ENCODE measurements at places on chromosomes 6 and 20.

- no peak for DNase-seq
These were observed 11.3 kb upstream of the TFAP2A start for GRCh38 chr6:10425975-10426780.

GRCh38 chr20:58421497-58421850 lies 32.4 kb downstream of the VAPB start:
- DNase-seq: no peak

- no peak for DNase-seq
These were observed 6.6 kb downstream of the ZNF335 start for GRCh38 chr20:45965169-45966002.

DNA sequence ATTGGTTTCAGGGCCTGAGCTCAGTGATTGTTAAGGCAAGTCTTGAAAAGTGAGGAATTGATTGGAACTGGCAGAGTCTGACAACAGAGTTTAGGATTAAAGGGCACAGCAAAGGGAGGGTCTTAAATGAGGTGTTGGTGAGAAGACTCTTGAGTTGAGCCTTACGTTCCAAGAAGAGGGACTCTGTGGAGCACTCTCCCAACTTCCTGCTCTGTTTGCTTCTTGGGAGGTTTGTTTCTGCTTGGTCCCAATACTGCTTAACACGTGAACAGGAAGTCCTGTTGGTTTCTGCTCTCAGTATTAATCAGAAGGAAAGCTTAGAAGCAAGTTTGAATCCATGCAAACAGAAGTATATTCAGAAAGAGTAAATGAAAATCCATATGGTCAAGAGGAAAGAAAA lies 15.6 kb upstream of the SYNDIG1 start:
- no peak for DNase-seq

GRCh38 chr6:79250107-79250514 lies 15.6 kb upstream of the HMGN3 start:
- no peak for DNase-seq

DNA sequence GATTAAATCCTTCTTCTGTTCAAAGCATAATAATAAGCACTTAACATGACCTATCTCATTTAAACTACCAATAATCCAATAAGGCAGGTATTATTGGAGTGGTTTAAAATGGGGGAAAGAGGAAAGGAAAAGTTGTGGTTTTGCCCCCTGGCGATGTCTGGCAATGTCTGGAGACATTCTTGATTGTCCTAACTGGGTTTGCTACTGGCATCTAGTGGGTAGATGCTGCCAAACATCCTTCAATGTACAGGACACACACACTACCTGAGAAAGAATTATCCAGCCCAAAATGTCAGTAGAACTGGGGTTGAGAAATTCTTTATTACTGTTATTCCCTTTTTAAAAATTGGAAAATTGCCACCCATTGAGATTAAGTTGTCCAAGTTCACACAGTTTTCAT lies 25.2 kb upstream of the SRSF6 start:
- DNase-seq: no peak

DNA sequence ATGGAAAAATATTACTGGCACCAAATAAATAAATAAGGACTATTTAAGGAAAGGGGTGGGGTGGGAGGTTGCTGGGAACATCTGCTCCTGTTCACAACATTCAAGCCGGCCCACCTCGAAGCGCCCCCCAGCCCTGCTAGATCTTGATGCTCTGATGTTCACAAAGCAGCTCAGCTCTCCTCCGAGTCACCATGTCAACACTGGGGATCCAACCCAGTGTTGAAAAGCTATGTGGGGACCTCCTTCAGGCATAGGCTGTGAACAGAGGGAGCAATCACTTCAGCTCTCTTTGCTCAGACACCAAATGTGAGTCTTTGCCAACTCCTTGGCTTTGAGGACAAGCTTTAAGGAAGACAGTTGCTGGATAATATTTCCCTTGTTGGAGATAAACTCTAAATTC lies 176.8 kb upstream of the NT5E start:
- DNase-seq: no peak

- DNase-seq: no peak
These were observed 34.8 kb downstream of the TOP1 start for GRCh38 chr20:41063442-41063841.

- no peak for DNase-seq
These were observed 167.9 kb upstream of the MAN1A1 start for GRCh38 chr6:119517428-119517827.

DNA sequence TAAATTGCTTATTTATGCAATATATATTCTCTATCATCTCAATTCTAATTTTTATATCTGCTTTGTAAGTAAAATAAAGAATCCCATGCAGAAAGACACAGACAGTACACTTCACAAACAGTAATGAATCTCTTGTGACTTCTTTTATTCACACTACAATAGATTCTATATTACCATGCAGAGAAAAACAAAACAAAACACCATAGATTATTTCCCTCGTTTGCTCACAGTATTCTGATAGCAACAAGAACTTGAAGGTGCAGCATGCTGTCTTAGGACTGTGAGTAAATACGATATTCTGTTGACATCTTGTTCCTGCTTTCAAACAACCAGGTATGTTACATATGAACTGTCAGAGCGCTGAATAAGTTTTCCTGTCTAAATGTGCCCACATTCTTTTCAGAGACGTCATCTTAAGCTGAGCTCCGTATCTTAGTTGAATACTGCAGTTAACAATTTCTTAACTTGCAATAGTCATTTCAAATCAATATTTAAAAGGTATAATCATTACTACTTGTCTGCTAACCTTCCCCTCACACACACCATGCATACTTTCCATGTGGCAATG lies 140.1 kb downstream of the BTBD9 start:
- DNase-seq: no peak

- no peak for DNase-seq
These were observed 42.0 kb upstream of the MAP3K4 start for GRCh38 chr6:160949531-160949930.

DNA sequence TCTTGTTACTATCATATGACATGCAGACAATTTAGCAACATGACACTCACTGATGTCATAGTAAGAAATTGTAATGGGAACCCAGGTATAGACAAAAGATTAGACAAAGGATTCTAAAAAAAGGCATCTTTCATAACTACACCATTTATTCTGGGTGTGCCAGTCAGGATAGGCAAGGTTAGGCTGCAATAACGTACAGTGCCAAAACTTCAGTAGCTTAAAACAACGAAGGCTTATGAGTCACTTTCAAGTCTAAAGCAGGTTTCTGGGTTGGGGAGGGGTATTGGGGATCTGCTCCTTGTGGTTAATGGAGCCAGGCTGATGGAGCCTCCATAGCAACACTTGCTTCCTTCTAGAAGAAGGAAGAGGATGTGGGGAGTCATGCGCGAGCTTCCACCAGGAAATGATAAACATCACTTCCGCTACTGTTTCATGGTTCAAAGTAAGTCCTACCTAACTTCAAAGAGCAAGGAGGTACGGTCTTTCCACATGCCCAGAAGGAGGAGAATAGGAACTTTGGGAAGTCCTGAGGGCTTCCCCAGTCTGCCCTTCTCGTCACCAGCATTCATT lies 2.0 kb upstream of the GTSF1L start:
- DNase-seq: no peak

- DNase-seq: no peak
These were observed 32.3 kb upstream of the SLC22A23 start for GRCh38 chr6:3489027-3489757.

GRCh38 chr6:36226438-36227047 lies 30.0 kb downstream of the BRPF3 start:
- peak; percentile 3 for DNase-seq

DNA sequence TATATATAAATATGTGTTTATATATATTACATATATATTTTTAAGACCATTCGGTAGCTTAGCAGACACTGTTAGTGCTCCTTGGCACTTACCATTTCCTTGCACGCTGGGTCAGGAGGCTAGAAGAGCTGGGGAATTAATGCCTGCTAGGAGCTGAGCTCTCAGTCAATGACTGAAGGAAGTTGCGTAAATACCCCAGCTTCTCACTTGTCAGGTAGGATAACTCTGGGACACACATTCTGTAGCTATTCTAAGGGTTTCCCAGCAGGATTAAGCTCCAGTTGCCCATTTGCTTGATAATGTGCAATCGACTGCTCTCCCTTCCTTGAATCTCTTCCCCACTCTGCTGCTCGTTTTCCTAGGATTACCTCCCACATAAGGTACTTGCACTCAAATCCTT lies 15.7 kb upstream of the DNAAF9 start:
- DNase-seq: no peak

DNA sequence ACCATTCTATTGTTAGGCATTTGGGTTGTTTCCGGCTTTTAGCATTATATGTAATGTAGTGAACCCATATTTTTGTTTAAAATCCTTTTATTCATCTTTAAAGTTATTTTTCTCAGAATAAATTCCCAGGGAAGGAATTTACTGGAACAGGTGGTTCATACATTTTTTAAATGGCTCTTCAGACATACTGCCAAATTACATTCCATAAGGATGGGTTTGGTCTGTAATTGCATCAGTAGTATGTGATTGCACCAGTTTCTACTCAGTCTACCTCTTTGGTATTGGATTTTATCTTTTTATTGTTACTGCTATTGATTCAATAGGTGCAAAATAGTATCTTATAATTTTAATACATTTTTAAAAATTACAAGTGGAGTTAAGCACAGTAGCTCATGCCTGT lies 27.2 kb downstream of the BRPF3 start:
- no peak for DNase-seq

GRCh38 chr6:161220346-161220745 lies 53.5 kb downstream of the AGPAT4 start:
- DNase-seq: no peak

DNA sequence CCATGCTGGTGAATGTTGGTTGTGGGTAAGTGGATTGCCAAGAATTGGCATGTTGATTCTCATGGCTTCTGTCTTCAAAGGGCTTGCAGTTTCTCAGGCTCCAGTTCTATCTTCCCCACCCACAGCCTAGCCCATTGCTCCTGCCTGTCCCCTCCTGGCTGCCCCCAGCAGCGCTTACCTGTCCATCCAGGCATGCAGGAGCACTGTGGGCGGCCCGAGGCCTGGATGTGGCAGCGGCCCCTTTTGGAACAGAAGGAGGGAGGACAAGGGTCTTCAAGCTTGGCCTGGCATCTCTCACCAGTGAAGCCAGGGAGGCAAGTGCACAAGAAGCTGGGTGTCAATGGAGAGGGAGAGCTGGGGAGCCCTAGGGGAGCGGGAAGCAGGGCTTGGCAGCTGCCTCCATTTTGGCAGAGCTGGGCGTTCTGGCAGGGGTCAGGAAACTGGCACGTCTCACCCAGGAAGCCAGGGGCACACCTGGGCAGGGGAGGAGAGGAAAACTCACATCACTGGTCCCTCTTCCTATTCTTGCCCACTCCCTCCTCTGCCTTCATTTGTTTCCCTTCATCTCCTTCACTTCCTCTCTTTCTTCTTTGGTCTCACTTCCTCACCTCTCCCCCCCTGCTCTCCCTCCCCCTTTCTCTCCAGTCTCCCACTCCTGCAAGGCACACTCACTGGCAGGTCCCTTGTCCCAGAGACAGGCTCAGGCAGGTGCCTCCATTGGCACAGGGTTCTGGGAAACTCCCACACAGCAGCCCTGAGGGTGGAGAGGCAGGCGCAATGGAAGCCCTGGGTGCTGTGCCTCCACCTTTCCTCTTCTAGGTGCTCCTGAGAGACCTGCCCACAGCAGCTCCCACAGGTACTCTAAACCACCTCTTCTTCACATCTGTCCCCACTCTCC lies 1.3 kb downstream of the NOTCH4 start:
- DNase-seq: no peak

GRCh38 chr6:42368181-42368580 lies 83.5 kb downstream of the TRERF1 start:
- peak; percentile 82 for DNase-seq

DNA sequence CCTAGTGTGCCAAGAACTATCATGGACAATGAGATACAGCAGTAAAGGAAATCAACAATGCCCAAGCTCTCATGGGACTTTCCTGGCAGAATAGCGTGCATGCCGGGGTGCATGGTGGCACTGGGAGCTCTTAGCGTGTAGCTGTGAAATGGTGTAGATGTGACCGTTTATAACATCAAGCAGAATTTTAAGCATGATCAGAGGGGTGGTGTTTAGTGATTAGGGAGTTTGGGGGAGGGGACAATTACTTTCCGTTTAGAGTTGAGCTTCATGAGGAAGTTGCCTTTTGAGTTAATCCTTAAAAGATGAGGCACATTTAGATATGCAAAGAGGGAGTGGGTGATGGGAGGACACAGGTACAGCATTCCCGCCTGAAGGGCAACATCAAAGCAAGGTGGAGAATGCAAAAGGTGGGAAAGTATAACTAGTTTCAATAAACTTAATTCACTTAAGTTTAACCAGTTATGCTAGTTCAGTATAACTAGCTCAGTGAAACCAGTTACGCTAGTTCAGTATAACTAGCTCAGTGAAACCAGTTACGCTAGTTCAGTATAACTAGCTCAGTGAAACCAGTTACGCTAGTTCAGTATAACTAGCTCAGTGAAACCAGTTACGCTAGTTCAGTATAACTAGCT lies 661.6 kb downstream of the QKI start:
- DNase-seq: no peak

DNA sequence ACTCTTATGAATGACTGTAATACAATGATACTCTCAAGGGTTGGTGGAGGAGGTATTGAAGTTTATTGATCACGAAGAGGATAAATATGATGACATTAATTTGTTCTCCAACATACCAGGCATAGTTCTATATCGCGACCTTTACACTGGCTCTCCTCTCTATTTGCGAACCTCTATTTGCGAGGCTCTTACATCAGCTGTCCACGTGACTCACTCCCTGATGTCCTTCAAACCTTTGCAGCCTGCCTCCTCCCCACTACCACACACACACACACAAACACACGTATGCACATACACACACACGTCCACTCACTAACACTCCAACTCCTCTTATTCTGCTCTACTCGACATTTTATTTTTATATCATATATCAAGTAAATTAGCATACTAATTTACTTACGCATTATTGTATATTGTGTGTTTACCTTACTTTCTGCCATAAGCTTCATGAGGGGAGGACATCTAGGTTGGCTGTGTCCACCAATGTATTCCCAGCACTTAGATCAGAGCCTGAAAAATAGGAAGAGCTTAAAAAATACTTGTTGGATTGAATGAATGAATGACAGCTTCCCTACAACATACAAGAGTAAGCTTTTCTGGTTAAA lies 53.3 kb upstream of the TNFRSF21 start:
- DNase-seq: no peak

- DNase-seq: no peak
These were observed 76.7 kb downstream of the RNF182 start for GRCh38 chr6:14001329-14002012.

GRCh38 chr6:61909486-61909885 lies 376.5 kb downstream of the KHDRBS2 start:
- DNase-seq: no peak

DNA sequence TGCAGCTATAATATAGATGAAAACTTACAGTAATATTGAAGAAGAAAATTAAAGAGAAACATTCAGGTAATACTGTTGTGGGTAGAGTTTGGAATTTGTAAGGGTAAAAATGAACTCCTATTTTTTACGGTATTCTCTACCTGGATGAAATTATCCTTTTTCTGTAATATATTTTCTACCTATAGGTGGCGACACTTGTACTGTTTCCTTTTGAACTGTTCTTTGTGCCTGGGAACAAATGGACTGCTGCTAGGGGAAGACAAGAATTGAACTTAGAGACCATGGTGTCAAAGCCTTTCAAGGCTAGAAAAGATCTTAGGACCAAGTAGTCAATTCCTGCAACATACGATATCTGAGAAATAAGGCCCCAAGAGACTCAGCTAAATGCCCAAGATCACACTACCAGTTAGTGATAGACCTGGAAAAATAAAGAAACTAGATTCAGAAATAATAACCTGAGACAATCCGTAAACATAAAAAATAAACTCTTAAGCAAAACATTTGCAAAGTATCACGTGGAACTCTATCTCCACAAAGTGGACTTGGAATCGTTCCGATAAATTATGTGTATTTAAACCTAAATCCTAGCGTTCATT lies 383.8 kb downstream of the TFAP2A start:
- DNase-seq: no peak

GRCh38 chr6:104908031-104908887 lies 48.5 kb upstream of the HACE1 start:
- DNase-seq: no peak
